ENCODE measurements at places on chromosomes 2 and 18.

GRCh38 chr2:15191789-15192188 lies 369.3 kb downstream of the NBAS start:
- no peak for DNase-seq

GRCh38 chr2:32627441-32627813 lies 423 bp upstream of the TTC27 start:
- DNase-seq: no peak

DNA sequence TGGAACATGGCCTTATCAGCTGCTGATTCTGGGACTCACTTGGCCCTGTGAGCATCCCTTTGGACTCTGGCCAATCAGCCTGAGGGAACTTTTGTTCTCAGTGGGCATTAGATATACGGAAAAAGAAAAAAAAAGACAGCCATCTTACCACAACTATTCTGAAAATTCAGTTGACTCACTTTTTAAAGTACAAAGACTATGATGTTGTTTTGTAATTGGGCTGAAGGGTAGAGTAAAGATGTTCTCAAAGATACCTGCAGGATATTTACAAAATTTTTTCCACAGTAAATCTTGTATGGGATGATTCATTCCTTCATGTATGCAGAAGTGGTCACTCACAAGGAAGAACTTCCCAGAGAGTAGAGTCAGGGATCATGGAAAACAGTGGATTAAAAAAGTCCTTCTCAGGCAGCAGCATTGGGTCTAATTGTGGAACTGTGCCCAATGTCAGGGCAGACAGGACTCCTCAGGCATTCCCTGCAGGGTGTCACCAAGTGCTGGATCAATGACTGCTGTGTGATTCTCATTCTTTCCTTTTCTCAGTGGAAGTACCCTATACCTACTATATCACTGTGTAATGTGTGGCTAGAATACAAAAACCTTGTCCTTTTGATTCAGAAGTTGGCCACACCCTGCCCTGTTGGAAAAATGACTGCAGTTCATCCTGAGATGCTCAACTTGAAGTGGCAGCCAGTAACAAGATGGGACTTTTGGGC lies 35.4 kb downstream of the SULT1C4 start:
- DNase-seq: no peak

- DNase-seq: no peak
Measured at GRCh38 chr2:12727065-12727464, 10.3 kb downstream of the TRIB2 start.

- DNase-seq: no peak
Measured at GRCh38 chr2:28449488-28450395, 46.1 kb upstream of the PLB1 start.

GRCh38 chr2:66872986-66873754 lies 438.2 kb downstream of the MEIS1 start:
- DNase-seq: no peak

- DNase-seq: no peak
Measured at GRCh38 chr2:96556441-96557330, 20.1 kb downstream of the ARID5A start.

DNA sequence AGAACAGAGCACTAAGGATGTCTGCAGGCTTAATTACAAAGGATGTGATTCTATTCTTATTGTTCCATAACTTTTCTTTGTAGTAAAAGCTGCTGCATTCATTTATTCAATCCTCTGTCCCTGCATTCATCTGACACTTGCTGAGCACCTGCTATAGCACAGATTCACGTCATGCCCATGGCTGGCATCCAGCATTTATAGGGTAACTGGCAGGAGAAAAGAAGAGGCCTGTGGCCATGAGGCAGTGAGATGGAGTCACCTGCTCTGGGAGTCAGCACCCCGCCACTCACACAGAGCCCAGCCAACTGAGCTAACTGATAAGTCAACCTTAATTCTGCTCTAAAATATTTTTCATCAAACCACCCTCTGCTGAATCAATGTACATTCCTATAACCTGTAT lies 18.3 kb upstream of the CDC42EP3 start:
- DNase-seq: no peak

DNA sequence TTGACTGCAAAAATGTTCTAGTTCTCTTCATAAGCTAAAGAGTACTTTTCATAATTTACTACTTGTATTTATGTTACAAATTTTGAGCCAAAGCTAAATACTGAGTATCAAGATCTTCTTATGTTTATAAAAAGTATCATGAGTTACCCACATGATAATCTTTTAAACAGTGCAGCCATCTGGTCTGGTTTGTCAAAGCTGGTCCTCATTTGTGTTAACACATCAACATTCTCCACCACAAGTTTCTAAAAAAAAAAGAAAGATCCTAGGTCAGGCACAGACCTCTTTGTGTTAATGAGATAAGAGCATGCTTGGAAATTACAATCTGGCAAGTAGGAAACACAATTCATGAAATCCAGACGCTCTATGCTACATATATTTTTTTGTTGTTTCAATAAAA lies 75.5 kb upstream of the FRZB start:
- no peak for DNase-seq

DNA sequence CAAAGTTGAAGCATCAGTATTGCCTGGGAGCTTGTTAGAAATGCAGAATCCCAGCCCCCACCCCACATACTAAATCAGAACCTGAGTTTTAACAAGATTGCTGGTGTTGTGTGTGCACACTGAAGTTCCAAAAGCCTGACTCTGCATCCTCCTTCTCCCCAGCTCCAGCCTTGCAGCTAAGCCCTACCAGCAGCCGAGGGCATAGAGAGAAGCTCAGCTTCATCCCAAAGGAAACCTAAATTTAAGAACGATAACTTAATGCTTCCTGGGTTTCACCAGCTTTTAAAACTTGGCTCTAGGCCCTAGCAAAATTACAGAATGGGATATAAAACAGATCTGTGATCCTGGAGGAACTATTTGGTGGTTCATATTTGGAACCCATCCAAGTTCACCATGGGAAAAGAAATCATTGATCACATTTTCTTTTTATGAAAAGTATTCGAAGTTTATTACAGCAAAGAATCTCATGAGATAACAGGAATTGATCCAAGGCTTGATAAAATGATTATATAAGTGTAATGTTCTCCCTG lies 11.1 kb downstream of the SMYD1 start:
- DNase-seq: no peak

- no peak for DNase-seq
Measured at GRCh38 chr2:70850925-70851324, 15.3 kb upstream of the CD207 start.

DNA sequence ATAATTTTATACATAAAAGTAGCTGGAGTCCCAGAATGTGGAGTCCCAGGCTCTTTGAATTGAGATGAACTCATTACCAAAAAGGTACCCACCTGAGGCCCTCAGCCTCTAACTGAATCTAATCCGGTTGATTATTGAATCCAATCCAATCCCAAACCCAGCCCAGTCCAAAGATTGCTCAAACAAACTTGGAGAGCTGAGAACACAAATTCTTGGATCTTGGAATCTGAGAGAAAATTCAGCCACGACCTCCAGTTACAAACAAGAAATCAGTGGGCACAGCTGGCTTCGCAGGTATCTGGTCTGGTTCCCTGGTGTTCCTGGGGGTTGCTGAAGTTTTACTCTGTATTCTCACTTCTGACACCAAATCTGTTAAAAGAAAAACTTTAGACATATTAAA lies 28.4 kb upstream of the RHOB start:
- DNase-seq: no peak

DNA sequence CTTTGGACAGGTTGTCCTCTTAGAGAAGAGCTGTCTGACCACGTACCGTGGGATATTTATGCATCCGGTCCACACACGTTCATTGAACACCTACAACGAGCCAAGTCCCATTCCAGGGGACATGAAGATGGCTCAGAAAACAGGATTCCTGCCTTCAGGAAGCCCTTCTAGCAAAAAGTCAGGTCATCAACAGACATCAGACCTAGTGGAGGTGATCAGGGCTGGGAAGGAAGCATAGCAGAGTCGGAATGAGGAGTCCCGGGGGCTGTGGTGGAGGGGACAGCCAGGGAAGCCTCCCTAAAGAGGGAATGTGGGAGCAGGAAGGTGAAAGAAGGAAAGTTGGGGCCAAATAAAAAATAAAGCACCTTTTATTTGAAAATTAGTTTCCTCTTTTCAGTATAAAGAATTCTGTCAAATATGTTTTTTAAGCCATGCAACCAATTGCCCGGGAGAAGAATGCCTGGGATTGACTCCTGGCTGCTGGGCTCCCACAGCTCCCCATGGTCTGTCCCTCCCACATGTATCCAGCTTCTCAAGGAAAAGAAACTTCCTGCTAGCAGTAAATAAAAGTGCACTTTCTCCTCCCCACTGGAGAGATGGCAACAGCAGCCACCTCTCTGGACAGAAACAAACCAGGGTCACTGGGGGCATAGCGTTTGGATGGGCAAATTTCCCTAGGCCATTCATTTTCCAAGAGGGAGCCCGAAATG lies 144.8 kb downstream of the SMAD7 start:
- no peak for DNase-seq

GRCh38 chr2:17302281-17302680 lies 216.0 kb downstream of the RAD51AP2 start:
- DNase-seq: no peak

GRCh38 chr2:216774620-216775019 lies 79.3 kb upstream of the IGFBP5 start:
- DNase-seq: no peak

GRCh38 chr2:127081826-127082633 lies 24.9 kb downstream of the BIN1 start:
- DNase-seq: no peak
